ENCODE measurements at places on chromosomes 6 and 20. TPM values are rescaled to one million over a fixed set of nuclear protein-coding genes. Genes with fewer than 3 reads are reported as not detected.

The PPIL6 gene
- 0.70 TPM for polyA plus RNA-seq

The ZNF292 gene
- 5.2 TPM for polyA plus RNA-seq

The IMPG1 gene
- 0.02 TPM for polyA plus RNA-seq

- no peak for DNase-seq
Observed at GRCh38 chr6:165545806-165546205, 117.2 kb downstream of the PDE10A start.

DNA sequence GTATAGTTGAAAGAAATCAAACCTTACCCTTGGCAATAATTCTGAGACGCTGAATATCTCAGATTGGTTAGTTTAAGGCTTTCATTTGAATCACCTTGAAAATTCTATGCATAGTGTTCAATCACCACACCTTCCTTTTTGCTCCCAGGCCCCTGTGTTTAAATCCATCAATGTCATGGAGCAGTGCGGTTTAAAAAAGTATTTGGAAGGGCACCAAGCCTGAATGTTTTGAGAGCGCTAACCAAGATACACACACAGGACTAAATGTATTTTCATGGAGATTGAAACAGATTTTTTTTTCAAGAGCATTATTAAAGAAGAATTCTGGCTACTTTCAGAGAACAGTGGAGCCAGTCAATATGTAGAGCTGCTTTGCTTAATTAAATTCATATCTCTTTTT is 195.7 kb downstream of the CENPW start:
- DNase-seq: no peak

DNA sequence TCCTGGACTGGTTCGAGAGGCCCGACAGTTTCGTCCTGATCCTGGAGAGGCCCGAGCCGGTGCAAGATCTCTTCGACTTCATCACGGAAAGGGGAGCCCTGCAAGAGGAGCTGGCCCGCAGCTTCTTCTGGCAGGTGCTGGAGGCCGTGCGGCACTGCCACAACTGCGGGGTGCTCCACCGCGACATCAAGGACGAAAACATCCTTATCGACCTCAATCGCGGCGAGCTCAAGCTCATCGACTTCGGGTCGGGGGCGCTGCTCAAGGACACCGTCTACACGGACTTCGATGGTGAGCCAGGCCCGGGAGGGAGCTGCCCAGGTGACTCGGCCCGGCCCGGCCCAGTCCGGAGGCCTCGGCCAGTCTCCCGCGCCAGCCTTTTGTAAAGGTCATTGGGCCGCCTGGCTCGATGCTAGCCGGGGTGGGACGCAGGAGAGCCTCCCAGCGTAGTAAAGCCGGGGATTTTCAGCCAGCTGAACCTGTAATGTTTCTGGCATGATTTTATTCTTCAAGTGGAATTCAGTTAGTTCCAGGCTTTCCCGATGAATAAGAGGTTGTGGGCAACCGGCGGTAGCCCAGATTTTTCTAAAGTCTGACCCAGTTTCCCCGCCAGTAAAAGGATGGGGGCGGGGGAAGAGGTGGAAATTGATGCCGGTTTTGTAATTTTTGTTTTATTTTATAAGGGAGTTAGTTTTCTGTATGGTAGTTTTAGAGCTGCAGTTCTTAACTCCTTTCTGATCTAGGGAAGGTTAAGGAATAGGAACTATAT is 1.4 kb downstream of the PIM1 start:
- DNase-seq: peak; percentile 90
